ENCODE measurements at places on chromosomes 6 and 20.
A peak's percentile ranks its signal among the peaks of the same experiment; 100 is the strongest.

DNA sequence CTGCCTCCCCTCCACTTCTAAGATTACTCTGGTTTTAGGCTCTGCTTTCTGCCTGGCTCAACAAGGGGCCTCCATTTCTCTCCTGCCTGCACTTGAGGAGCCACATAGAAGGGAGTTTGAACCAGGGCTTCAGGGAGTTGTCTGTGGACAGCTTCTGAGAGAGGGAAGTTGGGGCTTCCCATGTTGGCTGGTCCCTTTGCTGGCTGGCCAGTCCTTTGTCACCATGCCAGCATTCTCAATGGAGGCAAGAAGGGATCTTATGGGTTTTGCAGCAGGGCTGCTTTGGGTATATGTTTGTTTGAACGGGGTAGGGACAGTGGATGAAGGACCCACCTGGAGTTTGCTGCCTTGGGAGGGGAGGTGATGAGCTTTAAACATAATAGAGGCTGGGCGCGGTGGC lies 124.9 kb downstream of the CARMIL1 start:
- DNase-seq = peak; percentile 28

DNA sequence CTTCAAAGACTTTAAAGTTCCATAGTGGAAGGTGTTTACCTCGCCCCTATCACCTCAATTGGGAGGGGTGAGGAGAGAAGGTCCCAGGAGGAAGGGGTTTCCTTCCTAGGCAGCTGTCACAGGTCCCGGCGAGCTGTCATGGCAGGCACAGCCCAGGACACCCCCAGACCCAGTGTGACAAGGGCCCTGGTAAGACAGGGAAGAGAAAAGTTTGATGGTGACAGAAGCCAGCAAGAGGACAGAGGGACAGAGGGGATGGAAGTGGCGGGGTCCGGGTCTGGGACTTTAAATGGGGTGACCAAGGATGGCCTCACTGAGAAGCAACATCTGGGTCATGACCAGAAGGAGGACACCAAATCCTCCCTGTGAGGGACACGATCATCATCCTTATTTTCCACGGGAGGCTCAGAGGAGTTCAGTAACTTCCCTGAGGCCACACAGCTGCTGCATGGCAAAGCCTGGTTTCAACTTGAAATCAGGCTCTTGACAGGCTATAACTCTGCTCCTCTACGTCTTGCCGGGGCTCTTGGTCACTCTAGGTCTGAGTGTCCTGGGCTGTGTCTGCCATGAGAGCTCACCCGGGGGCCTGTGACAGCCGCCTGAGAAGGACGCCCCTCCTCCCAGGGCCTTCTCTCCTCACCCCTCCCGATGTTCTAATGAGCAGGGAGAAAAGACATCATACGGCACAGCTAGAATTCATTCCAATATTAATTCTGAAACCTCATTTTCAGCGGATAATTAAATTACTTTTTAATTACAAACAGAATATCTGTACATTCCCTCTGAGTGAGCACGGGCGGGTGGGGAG lies 222.2 kb downstream of the PREX1 start:
- DNase-seq = no peak

DNA sequence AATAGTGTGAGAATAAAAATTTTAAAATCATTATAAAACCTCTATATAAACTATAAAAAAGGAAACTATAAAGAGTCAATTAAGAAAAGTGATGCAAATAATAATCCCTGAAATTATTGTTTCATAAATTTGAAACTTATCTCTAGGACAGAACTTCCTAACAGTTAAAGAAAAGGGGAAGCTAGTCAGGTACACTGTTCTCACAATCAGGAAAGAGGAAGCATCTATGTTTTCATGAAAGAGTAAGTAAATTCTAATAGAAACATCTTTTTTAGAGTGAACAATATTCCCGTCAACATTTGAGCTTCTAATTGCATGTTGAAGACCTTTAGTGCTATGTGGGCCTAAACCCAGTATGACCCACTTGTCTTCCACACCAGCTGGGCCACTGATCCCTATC lies 1.2 kb upstream of the ADGRF1 start:
- DNase-seq = peak; percentile 22

GRCh38 chr6:89596484-89596883 lies 42.1 kb downstream of the LYRM2 start:
- DNase-seq = no peak

DNA sequence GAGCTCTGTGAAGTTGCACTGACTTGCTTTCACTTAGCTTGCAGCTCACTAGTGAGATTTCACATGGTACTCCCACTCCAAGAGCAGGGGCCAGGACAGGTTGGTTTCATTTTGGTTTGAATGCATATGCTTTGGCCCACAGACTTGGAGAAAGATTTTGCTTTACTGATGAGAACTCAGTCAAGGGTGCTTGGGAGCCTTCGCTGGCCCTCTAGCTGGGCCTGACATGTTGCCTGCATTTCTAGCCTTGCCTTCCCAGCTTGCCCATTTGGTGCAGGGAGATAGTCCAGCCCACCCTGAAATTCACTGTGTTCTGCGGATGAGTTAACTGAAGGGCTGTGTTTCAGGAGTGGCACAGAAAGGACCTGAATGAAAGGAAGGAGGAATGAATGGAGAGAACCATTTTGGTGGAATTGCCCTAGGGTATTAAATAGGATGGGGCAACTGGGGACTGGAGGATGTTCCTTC lies 1.9 kb downstream of the SGK1 start:
- peak; percentile 44 for DNase-seq

DNA sequence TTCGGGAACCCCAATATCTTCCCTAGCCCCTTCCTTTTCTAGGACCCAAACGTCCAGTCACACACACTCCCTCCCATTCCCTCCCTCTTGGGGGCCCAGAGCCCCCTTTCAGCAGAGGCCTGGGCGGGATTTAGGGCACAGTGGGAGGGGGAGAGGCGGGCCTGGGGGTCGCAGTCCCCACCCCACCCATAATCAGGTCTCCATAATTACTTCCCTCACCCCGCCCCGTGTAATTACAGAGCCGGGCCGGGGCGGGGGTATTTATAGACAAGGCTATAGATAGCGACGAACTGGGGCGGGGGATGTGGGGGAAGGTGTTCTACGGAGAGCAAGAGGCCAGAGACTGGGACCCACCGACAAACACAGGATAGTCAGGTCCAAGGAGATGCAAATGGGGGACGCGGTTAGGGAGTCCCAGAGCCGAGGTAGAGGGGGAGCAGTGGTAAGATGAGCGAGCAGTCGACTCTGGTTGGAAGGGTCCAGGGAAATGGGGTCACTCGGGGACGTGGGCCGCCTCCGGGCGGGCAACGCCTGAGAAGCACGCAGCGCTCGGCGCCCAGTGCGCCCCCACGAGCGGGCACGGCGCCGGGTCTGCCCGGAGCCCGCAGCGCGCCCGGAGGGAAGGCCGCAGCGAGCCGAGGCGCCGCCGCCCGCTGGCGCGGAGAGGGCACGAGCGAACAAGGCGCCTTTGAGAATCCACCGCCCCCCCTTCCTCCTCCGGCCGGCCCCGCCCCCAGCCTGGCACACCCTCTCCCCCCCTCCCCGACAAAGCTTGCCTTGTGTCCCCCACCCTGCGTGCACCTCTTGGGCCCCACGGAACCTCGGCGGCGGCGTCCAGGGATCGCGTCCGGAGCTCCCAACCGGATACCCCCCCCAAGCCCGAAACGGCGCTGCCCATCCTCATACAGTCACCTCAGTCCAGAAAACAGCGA lies 670 bp upstream of the COL11A2 start:
- no peak for DNase-seq

- no peak for DNase-seq
These were observed 481.2 kb downstream of the HAO1 start for GRCh38 chr20:7459083-7459482.

DNA sequence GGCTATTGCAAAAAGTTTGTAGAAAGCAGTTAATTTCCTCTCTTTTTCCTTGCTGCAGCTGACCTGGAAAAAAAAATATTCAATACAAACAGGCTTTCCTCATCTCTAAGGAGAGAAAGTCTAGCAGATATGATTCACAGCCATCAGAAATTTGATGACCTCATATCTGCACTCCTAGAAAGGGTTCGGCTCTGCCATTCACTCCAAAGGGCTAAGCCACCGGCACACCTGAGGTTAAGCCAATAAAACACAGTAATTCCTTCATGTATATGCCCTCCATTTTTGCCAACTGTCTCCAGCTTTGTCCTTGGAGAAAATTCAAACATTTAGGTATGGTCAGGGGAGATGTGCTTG lies 18.7 kb upstream of the LY86 start:
- DNase-seq = no peak

GRCh38 chr6:163460307-163460782 lies 45.8 kb downstream of the QKI start:
- DNase-seq = peak; percentile 41

DNA sequence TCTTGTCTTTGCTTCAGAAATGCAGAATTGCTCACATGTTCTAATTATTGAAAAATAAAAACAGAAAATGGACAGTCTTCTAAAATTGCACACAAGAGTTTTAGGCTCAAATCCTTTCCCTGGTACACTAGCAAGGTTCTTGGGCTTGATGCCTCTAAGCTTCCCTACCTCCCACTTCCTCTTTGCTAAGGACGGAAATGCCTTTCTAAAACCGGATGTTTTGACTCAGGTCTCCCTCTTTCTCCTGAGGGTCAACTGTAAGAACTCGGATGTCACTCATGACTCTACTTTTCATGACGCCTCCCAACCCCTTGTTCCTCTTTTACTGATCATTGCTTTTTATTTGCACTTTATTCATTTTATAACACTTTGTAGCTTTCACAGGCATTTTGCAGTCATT lies 613.5 kb downstream of the C6orf118 start:
- DNase-seq = no peak

- DNase-seq = peak; percentile 94
These were observed 725 bp downstream of the EEF1A1 start for GRCh38 chr6:73519926-73520687.

DNA sequence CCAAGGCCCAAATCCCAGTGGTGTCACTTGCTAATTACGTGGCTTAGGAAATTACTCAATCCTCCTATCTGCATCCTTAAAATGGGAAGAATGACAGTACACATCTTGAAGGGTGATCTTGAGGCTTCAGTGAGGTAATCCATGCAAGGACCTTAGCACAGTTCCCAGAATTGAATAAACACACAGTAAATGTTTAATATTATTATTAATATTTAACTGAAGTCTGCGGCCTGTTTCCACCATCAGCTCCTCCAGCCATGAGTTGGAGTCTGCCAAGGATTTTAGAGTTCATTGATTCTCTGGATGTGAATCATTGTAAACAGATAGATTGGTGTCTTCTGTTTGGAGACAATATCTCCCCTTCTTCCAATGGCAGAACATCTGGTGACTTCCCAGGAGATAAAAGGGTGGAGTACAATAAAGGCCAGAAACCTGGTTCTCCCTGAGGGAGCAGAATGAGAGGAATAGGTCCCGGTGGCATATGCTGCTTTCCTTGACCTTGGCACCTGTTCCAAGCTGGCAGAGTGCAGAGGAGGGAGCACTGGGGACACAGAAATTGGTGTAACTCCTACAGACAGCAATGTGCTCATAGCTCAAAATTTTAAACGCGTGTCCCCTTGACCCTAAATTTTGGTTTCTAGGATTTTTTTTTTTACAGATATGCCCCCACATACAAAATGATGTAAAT lies 25.4 kb downstream of the UNC5CL start:
- DNase-seq = no peak

DNA sequence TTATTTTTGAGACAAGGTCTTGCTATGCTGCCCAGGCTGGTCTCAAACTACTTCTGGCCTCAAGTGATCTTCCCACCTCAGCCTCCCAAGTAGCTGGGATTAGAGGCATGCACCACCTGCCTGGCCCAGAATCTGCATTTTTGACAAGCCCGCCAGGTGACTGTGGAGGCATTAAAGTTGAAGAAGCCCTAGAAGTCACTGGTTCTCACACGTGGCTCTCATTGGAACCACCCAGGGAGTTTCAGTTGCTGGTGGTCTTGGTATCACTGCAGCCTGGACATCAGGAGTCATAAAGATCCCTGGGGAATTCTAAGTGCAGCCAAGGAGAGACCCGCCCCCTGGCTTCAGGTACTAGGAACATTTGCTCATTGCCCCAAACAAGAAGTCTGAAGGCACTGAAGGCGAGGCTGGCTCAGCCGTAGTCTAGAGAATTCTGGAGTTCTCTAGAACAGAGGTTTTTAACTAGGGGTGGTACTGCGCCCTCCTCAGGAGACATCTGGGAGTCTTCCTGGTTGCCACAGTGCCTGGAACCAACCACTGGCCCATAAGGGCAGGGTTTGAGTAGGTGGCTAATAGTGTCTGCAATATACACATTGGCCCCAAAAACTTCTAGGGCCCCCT lies 182.8 kb downstream of the ZMYND8 start:
- DNase-seq = no peak

DNA sequence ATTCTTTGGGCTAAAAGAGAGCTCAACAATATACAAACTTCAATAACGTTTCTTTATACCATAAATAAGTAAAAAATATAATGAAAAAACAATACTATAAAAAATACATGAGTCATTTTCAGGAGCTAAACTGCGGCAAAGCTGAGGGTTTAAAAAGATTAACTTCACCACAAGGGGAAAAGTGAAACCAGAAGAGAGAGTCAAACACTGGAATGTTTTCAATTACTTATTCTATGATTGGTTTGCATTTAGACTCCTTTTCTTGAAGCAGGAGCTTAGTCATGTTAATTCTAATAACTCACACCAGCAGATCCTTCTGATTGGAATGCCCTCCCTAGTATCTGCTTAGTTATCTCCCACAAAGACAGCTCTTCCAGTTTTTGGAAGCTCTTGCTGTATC lies 627.3 kb downstream of the UTRN start:
- DNase-seq = peak; percentile 2

DNA sequence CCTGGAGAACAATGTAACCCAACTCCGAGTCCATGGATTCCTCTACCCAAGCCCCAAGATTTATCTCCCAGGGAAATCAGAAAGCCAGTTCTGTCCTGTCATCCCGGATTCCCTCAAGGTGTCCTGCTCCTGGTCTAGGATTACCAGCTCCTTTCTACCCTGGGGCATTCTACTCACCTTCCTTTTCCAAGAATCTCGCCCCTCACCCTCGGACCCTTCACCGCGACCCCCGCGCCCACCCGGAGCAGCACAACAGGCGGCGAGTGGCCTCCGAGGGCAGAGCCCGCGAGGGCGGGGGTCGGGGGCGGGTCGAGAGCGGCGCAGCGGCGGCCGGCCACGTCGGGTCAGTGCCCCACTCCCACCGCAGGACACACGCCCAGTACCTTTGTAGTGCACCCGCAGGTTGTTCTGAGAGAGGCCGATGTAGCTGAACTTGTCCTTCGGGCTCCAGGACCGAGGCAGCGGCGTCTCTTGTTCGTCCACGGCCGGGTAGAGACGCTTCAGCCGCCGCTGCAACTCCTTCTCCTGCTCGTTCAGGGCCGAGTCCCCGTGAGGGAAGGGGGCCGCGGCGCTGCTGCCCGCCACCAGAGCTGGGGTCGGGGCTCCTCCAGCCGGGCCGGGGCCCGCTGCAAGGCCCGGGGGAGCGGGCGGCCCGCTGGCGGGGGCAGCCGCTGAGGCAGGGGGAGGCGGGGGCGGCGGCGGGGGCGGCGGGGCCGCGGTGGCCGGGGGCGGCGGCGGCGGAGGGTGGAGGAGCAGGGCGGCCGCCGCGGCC lies 897 bp downstream of the RANBP9 start:
- DNase-seq = no peak

DNA sequence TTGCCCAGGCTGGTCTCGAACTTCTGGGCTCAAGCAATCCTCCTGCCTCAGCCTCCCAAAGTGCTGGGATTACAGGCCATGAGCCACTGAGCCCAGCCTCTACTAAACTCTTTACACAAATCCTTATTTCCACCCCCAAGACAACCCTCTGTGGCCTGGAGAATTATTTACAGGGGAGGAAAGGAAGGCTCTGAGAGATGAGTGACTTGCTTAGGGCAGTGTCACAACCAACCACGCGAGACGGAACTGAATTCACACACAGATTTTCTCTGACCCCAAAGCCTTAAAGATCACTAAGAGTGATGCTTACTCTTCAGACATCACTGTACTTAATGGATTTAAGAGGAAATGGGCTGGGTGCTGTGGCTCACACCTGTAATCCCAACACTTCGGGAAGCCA lies 86.2 kb downstream of the RIPOR3 start:
- no peak for DNase-seq
